ENCODE measurements at places on chromosomes 2 and 18. TPM values are rescaled to one million over a fixed set of nuclear protein-coding genes. Genes with fewer than 3 reads are reported as not detected.

NEURL3 gene
- not detected for polyA plus RNA-seq

- no peaks in the 10 kb centered on the region for H3K27me3 ChIP-seq
- DNase-seq = no peak
- H3K4me3 ChIP-seq = no peak overlapping the region
- H3K36me3 ChIP-seq = no peaks in the 10 kb centered on the region
Measured at GRCh38 chr18:39966275-39966674, 1988.8 kb upstream of the PIK3C3 start.

DNA sequence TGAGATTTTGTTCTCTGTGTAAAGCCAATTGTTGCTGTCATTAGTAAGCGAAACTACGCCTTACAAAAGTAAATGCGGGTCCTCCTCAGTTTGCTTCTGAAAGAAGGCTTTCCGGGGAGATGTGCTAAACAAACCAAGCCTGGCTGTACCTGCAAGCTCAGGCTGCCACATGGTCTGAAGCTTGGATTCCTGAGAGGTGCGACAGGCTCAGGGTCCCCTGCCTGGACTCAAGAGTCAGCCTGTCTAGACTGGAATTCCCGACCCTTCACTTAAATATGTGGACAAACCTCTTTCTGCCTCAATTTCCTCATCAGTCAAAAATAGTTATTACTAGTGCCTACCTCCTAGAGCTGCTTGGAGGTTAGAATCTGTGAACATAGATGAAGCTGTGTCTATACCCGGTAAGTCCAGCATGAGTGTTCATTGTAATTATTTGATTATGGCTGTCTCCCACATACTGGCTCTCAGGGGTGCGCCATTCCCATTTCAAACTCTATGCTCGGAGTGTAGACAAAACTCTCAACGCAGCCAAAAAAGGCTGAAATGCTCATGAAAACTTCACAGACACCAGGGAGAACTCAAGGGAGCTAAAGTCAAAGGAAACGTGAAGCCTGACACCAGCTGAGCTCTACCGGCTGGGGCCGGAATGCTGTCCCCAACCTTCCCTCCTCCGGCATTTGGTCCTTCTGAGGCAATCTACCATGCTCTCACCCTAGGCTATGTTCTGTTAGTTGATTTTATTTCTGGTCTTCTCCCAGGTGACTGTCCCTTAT, 31.4 kb downstream of the SOWAHC start:
- no peak overlapping the region for H3K4me3 ChIP-seq
- H3K36me3 ChIP-seq = no peaks in the 10 kb centered on the region
- DNase-seq = no peak
- no peaks in the 10 kb centered on the region for H3K27me3 ChIP-seq
- no peak overlapping the region for H3K27ac ChIP-seq
- peaks cover 13% of the 10 kb centered on the region for H3K4me1 ChIP-seq

DNA sequence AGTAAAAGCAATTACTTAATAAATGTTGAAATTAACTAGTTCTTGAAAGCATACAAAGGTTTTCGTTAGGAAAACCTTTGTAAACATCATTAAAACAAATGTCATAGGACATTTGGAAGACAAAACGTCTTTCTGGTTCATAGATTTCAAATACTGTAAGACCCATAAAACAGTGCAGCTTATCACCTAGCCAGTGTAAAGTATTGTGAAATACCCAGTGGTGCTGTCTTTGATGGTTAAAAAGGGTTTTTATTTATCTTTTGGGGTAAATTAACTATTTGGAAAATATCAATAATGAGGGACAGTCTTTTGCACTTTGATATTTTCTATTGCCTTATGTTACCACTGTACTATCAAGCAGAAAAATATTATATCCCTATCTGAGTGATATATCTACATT, 120.0 kb upstream of the FAM98A start:
- no peaks in the 10 kb centered on the region for H3K36me3 ChIP-seq
- H3K27me3 ChIP-seq = no peaks in the 10 kb centered on the region
- no peak for DNase-seq

ACTR1B gene
- 8.9 TPM for polyA plus RNA-seq

ATOH8 gene
- polyA plus RNA-seq = 3.9 TPM

DNA sequence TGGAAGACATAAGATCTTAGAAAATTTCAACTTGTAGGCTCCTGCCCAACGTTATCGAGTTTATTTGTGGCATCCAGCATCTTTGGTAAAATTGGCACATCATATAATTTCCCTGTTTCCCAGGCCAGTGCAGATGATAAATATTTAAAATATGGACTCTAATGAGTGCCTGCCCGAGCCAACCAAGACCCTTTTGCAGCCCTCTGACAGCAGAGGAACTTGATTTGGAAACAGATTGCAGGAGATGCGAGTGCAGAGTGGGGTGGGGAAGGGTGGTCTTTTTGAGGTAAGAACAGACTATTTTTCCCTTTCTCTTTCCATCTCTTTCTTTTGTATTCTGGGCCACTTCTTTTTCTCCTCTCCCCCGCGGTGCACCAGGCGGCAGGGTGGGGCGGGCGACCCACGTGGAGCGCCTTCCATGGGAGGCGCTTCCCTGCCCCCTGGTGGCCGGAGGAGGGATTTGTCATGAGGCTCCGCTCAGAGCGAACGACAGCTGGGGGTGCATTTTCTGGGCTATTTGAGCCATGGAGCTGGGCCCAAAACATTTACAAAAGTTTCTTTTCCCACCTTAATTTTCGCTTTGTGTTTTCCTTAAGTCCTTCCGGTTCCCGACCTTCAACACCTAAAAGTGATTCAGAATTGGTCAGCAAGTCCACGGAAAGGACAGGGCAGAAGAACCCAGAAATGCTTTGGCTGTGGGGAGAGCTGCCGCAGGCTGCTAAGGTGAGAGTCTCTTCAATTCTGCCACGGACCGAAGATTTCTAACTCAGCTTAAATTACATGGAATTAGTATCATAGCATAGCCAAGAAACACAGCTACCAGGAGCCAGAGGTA, 32.7 kb downstream of the LPIN1 start:
- peak; percentile 64 for DNase-seq
- H3K4me1 ChIP-seq = peaks cover 20% of the 10 kb centered on the region

DNA sequence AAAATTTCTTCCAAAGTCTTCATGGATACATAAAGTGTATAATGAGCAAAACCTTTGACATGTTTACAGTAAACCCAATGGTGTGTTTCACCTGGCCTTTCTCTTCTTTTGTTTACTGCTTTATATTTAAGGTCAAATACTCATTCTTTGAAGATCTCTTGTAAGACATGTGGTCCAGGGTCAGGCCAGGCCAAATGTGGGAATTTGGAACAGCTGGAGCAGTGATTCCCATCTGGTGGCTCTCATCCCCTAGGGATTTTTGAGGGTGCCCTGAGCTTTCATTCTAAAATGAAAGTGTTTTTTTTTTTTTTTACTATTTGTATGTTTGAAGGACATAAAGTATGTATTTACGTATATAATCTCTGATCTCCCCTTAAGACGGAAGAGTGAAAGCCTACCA, 13.8 kb upstream of the MGAT5 start:
- H3K4me3 ChIP-seq = no peak overlapping the region
- no peaks in the 10 kb centered on the region for H3K36me3 ChIP-seq
- no peak overlapping the region for H3K27ac ChIP-seq
- no peaks in the 10 kb centered on the region for H3K4me1 ChIP-seq
- DNase-seq = no peak

LYPD6 gene
- polyA plus RNA-seq = not detected

- H3K4me3 ChIP-seq = no peak overlapping the region
- H3K27me3 ChIP-seq = no peaks in the 10 kb centered on the region
- no peaks in the 10 kb centered on the region for H3K36me3 ChIP-seq
- DNase-seq = no peak
Measured at GRCh38 chr18:50832754-50833153, 12.9 kb upstream of the MRO start.

GRCh38 chr2:28465148-28465885, 30.5 kb upstream of the PLB1 start:
- no peak for DNase-seq
- H3K4me1 ChIP-seq = peaks cover 94% of the 10 kb centered on the region
- H3K4me3 ChIP-seq = no peak overlapping the region
- H3K27me3 ChIP-seq = no peaks in the 10 kb centered on the region
- H3K27ac ChIP-seq = peak overlapping the region; percentile 73

AQP12A gene
- polyA plus RNA-seq = not detected

DNA sequence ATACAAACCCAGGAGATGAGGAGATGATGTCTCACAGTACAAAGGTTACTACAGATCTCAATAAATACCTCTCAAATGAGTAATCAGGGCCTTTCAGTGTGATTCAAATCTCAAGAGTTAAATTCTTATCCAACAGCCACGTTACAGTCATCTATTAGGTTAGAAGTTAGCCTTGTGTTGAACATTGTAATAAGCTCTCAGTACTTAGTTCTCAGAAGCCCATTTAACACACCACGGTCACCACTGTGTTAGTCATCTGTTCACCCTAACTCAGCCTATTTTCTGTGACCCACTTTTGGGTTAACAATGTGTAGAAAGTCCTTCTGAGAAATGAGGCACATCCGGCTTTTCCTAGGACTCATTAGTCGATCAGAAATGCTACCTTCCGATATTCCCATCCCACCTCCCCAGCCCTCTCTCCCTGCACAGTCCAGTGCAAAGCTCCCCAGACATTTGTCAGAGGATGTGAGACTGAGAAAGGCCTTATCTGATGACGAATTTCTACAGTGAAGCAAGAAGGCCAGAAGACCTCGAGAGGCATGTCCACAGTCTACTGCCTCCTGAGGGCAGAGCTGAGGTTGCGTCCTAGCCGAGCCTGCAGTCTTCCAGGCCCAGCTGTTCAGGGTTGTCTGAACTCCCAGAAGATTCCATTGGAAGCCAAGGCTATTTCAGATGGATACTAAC, 92.6 kb downstream of the ACTR2 start:
- H3K4me1 ChIP-seq = no peaks in the 10 kb centered on the region
- H3K4me3 ChIP-seq = no peak overlapping the region
- DNase-seq = no peak
- no peak overlapping the region for H3K27ac ChIP-seq
- H3K36me3 ChIP-seq = peaks cover 3% of the 10 kb centered on the region
- no peaks in the 10 kb centered on the region for H3K27me3 ChIP-seq

DNA sequence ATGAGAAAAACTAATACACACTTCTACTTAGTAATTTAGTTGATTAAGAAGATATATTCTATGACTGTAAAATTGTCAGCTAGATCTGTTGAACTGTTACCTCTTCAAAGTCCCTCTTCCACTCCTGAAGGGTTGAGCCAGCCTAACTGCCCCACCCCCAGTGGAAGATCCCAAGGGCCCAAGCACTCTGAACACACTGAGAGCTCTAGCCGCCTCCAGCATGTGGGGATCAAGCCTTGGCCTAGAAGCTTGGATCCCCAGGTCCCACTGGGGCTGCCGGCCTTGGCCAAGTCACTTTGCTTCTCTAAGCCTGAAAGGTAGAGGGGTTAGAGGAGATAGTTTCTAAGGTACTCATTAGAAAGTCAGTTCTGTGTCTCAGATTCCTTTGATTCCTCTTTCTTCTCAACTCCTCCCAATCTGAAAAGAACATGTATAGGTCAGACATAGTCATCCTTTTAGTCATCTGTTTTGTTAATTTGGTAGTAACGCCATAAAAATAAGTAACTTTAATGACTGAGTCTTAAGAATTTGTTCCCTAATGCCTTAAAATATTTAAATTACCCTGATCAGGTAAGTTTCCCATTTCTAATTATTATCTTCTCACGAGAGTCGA, 5.6 kb downstream of the CPSF3 start:
- no peak for DNase-seq
- H3K27me3 ChIP-seq = no peaks in the 10 kb centered on the region
- peaks cover 11% of the 10 kb centered on the region for H3K4me1 ChIP-seq
- no peak overlapping the region for H3K4me3 ChIP-seq

DNA sequence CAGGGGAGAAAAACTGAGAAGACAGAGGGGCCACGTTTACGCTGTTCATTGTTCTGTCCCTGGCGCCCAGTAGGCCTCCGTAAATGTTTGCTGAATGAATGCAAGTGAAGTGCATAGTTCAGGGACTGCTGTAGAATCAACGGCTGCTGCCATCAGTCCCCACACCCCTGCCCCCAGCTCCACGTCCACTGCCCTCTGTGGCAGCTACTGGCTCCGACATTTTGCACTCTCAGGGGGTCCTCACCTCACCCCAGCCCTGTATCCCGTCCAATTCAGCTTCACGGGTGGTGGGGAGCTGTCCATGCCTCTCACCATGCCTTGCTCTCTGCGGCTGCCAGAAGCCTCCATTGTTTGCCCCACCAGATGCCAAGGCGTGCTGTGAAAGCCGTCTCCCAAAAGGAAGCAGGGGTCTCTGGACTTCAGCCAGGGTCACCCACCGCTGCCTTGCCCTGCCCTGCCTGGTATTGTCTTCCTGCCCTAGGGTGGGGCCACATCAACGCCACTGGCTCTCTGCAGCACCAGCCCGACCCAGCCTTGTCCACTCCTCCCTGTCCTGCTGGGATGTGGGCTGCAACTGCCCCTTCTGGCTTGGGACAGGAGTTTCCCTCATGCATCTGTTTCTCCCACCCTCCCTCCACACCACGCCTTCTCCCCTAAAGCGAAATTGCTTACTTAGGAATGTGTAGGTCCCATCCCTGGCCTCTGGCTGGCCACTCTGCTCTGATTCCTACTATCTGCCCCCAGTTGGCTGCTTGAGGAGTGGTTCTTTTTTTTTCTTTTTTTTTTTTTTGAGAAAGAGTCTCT, 86.0 kb downstream of the RHOB start:
- no peaks in the 10 kb centered on the region for H3K4me1 ChIP-seq
- no peaks in the 10 kb centered on the region for H3K36me3 ChIP-seq
- no peak overlapping the region for H3K27ac ChIP-seq
- no peak for DNase-seq

GRCh38 chr2:192729369-192729768, 534.6 kb upstream of the TMEFF2 start:
- no peaks in the 10 kb centered on the region for H3K27me3 ChIP-seq
- no peak overlapping the region for H3K27ac ChIP-seq
- no peak overlapping the region for H3K4me3 ChIP-seq
- no peaks in the 10 kb centered on the region for H3K36me3 ChIP-seq

ZNF396 gene
- polyA plus RNA-seq = 1.1 TPM

GRCh38 chr2:44751754-44752479, 189.6 kb upstream of the SIX3 start:
- H3K4me1 ChIP-seq = no peaks in the 10 kb centered on the region
- H3K27ac ChIP-seq = no peak overlapping the region
- DNase-seq = no peak
- no peak overlapping the region for H3K4me3 ChIP-seq
- no peaks in the 10 kb centered on the region for H3K36me3 ChIP-seq

- H3K4me3 ChIP-seq = no peak overlapping the region
- peak; percentile 61 for DNase-seq
- no peak overlapping the region for H3K27ac ChIP-seq
- no peaks in the 10 kb centered on the region for H3K27me3 ChIP-seq
- H3K36me3 ChIP-seq = no peaks in the 10 kb centered on the region
Measured at GRCh38 chr2:9333591-9334171, 89.6 kb downstream of the ITGB1BP1 start.

GRCh38 chr18:3148930-3149535, 70.7 kb downstream of the MYOM1 start:
- no peaks in the 10 kb centered on the region for H3K27me3 ChIP-seq
- no peak overlapping the region for H3K4me3 ChIP-seq
- no peaks in the 10 kb centered on the region for H3K4me1 ChIP-seq
- peak; percentile 31 for DNase-seq
- H3K36me3 ChIP-seq = no peaks in the 10 kb centered on the region

GRCh38 chr18:13280070-13280795, 61.7 kb downstream of the LDLRAD4 start:
- H3K36me3 ChIP-seq = no peaks in the 10 kb centered on the region
- no peak overlapping the region for H3K27ac ChIP-seq
- no peak overlapping the region for H3K4me3 ChIP-seq
- DNase-seq = no peak
- no peaks in the 10 kb centered on the region for H3K27me3 ChIP-seq

GRCh38 chr18:41922841-41923240, 32.2 kb upstream of the PIK3C3 start:
- peaks cover 17% of the 10 kb centered on the region for H3K4me1 ChIP-seq
- DNase-seq = no peak
- H3K36me3 ChIP-seq = no peaks in the 10 kb centered on the region
- no peak overlapping the region for H3K4me3 ChIP-seq

VIL1 gene
- polyA plus RNA-seq = not detected

Data from CD14-positive monocyte (primary cell).